ENCODE measurements at places on chromosomes 3 and 15.
A peak's percentile ranks its signal among the peaks of the same experiment; 100 is the strongest.

- no peak for DNase-seq
These were observed 30.4 kb upstream of the RARRES1 start for GRCh38 chr3:158762701-158763100.

DNA sequence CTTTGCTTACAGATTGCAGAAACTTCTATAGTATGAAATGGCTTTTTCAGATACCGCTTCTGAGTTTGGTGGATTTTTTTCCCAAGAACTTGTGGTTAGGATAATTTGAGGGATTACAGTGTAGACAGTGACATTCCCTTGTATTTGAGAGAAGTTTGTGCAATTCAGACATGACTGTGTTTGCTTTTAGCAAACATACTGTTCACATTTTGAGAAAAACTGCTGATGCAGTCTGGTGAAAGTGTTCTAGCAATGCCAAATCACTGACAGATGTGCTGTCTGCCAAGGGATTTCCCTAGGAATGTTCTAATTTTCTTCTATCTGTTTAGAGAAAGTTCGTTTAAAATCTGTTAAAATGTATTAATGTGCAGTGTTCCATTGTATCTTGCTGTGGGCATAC lies 652.6 kb downstream of the FHIT start:
- no peak for DNase-seq

- no peak for DNase-seq
These were observed 50.9 kb downstream of the EMC4 start for GRCh38 chr15:34275721-34276120.

GRCh38 chr15:82999905-83000671 lies 11.4 kb downstream of the C15orf40 start:
- peak; percentile 44 for DNase-seq

GRCh38 chr15:55515491-55515890 lies 7.5 kb upstream of the DNAAF4 start:
- DNase-seq: no peak

GRCh38 chr15:38085931-38086568 lies 151.6 kb downstream of the TMCO5A start:
- DNase-seq: no peak
